ENCODE measurements at places on chromosomes 11 and 22.

DNA sequence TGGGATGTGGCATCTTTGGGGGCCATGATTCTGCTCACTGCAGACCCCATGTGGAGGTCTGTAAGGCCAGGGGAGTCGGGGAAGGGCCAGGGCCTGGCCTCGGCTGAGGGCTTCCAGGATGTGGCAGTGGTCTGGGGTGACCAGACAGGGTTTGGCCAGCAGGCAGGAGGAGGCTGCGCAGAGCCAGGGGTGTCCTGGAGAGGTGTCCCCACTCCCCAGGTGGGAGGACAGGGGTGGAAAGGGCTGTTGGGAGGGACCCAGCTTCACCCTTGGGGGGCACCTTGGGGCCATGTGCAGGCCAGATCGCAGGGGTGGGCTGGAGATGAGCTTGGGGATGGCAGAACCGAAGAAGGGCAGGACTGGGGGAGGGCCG lies 3.4 kb downstream of the PANX2 start:
- no peak for DNase-seq

DNA sequence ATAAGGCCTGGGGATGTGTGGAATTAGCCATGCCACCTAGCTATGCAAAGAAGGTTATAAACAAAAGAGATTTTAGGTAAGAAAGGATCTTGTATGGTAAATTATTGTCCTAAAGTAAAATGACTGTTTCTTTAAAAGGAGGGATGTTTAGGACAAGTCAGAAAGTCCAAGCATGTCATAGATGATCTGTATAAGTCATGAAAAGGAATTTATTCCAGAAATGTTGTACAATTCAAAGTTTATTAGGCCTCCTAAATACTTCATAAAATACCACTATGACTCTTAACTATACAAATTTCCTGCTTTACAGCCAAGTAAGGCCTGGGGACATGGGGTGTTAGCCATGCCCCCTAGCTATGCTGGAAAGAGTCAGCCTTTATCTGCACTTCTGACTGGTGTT lies 22.7 kb downstream of the OR5A2 start:
- DNase-seq: no peak

GRCh38 chr11:93905384-93905783 lies 55.0 kb upstream of the VSTM5 start:
- no peak for DNase-seq

GRCh38 chr11:126114486-126115126 lies 51.9 kb upstream of the CDON start:
- no peak for DNase-seq

DNA sequence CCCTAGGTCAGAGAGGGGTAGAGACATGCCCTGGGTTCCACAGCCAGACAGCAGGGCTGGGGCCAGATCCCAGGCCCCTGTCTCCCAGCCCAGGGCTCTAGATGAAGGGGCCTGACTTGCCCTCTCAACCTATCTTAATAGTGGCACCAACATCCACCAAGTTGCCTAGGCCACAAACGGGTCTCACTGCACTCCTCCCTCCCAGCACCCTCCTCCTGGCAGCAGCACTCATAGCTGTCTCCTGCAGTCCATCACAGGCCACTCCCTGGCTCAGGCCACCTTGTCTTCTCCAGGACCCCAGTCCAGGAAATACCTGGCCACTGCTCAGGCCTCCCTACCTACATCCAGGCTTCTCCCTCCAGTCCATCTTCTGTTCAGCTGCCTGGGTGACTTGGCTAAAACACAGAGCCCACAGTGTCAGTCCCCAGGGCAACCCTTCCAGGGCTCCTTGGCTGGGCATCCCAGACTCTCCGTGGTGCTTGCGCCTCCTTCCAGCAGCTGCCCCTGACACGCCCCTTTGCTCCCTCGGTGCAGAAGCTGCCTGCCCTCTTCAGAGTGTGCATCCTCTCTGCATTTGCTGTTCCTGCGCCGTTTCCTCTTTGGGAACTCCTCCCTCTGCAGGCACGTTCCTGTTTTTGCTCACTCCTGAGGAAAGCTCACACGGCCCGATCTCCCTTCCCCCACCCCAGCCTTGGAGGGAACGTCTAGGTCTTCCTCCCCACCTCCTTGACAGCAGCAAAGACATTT lies 40.5 kb downstream of the LRRC32 start:
- DNase-seq: no peak

DNA sequence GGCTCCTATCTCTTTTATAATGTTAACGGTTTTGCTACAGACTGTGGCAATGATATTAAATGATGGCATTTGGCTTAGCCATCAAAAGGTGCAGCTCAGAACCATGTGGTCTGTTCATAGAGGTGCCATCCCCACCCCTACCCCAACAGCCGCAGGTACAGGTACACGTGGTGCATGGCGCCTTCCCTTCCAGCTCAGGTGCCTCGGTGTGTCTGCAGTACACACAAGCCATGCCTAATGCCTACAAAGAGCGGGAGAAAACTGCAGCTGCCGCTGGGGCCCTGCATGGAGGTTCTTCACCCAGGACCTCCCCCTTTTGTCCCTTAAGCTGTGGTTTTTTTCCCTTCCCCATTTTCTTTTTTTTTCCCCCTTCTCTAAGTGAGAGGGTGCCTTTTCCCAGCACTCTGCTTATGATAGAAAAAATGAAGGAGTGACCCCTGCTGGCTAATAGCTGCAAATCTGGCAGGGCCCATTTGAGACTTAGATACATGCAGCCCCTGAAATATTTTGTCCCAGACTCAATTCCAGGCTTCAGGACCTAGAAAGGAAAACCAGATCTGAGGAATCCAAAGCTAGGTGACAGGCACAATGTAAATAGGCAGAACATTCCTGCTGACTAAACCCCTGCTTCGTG lies 6.5 kb downstream of the OR52M1 start:
- DNase-seq: no peak

DNA sequence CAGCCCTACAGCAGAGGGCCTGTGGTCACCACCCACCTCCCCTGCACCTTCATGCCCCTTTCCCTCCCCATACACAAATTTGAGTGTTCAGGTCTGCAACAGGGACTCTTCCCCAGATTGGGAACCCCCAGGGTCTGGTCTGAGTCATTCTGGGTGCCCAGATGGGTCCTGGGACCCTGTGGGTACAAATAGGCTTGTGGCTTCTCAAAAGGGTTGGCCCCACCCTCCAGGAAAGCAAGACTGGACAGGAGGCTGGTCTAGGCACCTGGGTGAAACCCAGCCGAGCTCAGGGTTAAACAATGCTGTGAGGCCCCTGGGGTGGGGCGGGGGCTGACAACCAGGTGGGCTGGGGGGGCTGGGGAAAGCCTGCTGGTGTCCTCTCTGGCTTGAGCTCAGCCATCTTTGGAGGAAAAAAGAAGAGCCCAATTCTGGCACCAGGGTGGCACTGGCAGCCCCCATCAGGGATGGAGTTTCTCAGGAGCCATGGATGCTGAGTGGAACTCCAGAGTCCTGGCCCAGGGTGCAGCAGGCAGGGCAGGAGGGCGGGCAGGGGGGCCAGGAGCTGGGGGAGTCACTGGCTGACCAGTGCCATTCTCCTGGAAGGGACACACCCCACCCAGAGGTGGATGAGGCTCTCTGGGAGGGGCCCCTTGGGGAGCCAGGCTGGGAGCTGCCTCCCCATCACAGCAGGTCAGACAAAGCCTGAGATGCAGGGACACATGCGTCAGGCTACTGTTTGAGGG lies 1.1 kb downstream of the SEPTIN5 start:
- DNase-seq: no peak

- DNase-seq: no peak
Measured at GRCh38 chr11:94144216-94144615, 15.6 kb downstream of the PANX1 start.

DNA sequence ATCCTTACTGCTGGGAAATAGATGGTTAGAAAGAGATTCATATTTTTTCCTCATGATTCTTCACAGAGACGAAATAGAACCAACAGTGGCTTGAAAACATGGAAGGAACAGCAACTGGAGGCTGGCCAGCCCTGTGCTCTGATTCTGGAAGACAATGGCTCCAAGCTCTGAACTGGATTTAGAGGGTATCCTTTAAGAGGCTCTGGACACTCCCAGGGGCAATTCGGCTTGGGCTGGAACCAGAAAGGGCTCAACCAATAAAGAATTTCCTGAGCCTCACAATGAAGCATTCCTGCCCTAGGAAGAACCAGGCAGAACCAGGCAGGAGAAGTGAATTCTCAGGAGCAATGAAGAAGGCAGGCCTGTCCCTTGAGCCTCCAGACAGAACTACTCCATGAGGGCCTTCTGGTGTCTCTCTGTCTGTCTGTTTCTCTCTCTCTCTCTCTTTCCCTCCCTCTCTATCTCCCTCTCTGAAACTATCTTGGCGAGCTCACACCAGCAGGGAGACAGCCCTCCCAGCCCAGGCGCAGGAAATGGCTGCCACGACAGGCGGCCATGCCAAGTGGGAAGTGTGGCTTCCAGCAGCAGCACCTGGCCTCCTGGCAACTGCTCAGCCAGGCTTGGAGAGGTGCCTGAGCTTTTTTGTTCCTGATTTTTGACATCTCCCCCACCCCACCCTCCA lies 93.3 kb downstream of the RCN1 start:
- DNase-seq: no peak

DNA sequence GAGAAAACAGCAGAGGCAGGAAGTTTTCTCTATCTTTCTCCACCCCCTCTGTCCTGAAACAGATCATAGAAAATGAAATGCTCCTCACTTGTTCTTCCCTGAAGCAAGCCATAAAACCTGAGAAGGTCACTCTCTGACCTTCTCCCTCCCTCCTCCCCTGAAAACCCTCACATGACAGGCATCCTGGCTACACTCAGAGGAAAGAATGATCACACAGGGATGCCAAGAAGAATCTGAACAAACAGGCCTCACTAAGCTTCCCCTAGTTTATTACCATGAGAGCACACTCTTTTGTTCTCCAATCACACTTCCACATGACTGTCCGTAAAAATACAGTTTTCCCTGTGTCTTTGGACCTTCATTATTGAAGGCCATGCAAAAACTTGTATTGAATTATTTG lies 300.1 kb downstream of the BUD13 start:
- no peak for DNase-seq

DNA sequence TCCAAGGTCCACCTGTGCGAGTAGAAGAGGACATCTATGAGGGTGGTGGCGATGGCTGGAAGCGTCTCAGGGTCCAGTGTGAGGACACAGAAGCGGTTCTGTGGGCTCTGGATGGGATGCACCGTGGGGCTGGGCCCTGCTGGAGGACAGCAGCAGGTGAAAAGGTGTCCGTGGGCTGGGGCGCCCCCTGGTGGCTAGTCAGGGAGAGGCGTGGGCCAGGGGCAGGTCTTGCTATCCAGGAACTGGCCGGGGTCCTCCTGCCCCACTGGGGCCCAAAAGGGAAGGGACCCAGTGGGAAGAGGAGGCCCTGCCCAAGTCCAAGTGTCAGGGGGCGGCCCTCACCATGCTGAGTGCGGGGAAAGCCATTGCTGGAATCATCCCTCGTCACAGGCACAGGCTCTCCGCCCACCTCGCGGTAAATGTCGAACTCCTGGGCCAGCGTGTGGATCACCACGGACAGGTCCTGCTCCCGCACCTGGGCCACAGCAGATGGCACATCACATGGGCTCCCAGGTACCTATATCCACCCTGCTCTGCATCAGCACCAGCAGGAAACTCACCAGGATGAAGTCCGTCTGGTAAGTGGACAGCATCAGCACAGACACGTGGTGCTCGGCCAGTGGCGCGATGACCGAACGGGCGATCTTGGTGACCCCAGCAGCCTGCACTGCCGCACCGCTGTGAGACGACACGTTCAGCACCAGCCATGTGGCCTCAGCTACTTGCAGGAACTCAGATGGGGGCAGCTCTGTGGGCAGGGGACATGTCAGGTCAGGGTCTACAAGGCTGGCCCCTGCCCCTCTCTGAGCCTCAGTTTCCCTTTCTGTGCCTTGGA lies 2.3 kb downstream of the CASTOR1 start:
- DNase-seq: peak; percentile 66

DNA sequence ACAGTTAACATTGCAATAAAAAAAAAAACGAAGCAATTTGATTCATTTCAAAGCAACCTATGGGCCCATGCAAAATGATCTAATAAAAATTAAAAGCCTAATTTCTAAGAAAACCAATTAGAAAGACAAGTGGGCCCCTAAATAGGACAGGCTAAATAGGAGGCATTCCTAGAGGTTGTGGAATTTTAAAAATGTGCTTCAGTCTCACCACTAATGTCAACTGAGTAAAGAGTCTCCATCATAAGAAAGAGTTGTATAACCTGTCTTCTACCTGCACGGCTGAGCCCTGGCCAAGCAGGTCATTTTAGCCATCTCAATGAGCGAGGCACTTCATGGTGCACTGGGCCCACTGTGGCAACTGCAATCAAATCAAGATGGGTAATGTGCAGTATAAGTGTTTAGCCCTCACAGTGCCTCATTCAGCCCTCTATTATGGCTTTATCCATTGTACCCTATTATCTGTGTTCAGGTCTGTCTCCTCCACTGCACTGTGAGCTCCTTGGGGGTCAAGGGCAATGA lies 76.4 kb downstream of the PRSS23 start:
- DNase-seq: no peak

DNA sequence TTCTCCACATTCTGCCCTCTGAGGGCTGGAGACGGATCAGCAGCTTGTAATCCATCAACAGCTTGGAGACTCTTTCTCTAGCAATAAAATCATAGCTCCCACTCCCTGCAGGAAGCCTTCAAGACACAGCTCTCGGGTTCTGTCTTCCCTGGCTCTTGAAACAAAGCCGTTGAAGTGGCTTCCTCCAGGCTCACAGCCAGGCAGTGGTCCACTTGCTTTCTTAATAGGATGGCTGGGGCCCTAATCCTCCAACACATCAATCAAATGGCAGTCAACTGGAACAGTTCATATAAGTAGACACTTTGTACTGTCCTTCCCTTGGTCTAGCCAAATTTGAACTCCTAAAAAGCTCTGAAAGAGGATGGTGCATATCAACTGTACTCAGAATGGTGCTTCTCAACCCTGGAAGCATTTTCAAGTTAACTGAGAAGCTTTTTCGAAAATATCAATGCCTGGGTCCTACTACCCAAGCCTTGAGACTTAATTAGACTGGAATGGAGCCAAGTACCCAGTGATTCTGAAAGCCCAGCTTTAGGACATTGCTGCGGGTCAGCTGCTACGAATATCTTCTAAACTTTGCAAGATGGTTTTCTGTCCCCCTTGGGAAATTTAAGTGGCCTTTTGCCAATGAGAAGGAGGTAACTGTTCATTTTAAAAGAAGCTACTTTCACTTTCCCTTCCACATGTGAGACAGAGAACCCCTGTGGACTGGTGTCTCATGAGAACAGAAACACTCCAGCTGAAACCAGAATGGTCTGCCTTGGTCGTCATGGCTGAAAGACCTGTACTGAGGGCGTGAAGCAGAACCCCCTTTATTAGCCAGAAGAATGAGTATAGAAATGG lies 74.7 kb downstream of the SC5D start:
- DNase-seq: no peak

GRCh38 chr11:69437001-69437875 lies 44.2 kb upstream of the LINC01488 start:
- DNase-seq: no peak

GRCh38 chr11:101812546-101812945 lies 102.3 kb upstream of the CEP126 start:
- DNase-seq: no peak

- no peak for DNase-seq
Measured at GRCh38 chr11:8788616-8789015, 106.0 kb downstream of the RPL27A start.

- no peak for DNase-seq
Measured at GRCh38 chr11:65928667-65929066, 9.4 kb downstream of the DRAP1 start.

GRCh38 chr22:38196791-38197419 lies 4.9 kb upstream of the MAFF start:
- DNase-seq: no peak

- no peak for DNase-seq
Measured at GRCh38 chr22:40808018-40808841, 10.9 kb downstream of the SLC25A17 start.

- no peak for DNase-seq
Measured at GRCh38 chr11:96340555-96340885, 2.5 kb downstream of the MAML2 start.

- DNase-seq: no peak
Measured at GRCh38 chr11:93840981-93841380, 9.4 kb downstream of the VSTM5 start.
